NCI-H345 (cell line): ENCODE measurements at places on chromosomes 5 and 9.

- DNase-seq: no peak
Measured at GRCh38 chr5:10786835-10787234, 25.8 kb upstream of the DAP start.

GRCh38 chr5:149411738-149412519 lies 32.8 kb upstream of the IL17B start:
- DNase-seq: no peak

DNA sequence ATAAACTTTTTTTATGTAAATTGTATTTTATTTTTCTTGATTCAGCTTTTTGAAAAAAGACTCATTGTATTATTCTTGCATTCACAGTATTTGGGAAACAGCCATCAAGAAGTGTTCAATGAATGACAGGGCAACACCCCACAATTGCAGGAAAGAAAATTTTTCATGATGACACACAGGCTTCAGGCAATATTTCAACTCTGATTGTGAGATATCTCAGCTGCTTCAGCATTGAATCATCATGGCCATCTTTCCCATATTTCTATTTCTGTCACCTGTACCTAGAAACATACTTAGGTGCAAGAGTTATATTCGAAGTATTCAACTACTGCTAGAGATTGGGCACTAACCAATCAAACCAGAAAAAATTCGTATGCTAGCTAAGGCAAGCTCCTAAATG lies 446.0 kb downstream of the ISL1 start:
- no peak for DNase-seq

GRCh38 chr5:81068063-81068462 lies 107.9 kb downstream of the RASGRF2 start:
- DNase-seq: no peak
